CD4-positive, alpha-beta T cell (primary cell): ENCODE measurements at places on chromosomes 13 and 19. TPM values are rescaled to one million over a fixed set of nuclear protein-coding genes. Genes with fewer than 3 reads are reported as not detected.

Gene HNRNPA1L2
- total RNA-seq, result 15.5 TPM

DNA sequence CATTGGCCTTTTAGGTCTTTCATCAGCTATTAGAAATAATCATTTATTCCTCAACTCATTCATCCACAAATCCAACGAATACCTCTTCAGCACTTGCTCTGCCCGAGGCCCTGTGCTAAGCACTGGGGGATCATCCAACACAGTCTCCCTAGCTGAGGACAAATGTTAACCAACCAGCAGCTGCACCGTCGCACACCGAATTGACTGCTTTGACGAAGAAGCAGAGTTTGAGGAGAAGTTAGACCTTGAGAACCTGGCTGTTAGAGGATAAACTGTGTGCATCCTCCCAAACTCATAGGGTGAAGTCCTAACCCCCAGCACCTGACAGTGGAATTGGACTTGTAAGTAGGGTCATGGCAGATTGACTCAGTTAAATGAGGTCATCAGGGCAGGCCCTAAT is 170.9 kb downstream of the USP12 start:
- DNase-seq, result no peak

- DNase-seq, result no peak
Measured at GRCh38 chr13:72144636-72145035, 277.6 kb upstream of the DACH1 start.

- no peak for DNase-seq
Measured at GRCh38 chr19:7833225-7834099, 3.4 kb downstream of the EVI5L start.

Gene KLF12
- 69.5 TPM for total RNA-seq

DNA sequence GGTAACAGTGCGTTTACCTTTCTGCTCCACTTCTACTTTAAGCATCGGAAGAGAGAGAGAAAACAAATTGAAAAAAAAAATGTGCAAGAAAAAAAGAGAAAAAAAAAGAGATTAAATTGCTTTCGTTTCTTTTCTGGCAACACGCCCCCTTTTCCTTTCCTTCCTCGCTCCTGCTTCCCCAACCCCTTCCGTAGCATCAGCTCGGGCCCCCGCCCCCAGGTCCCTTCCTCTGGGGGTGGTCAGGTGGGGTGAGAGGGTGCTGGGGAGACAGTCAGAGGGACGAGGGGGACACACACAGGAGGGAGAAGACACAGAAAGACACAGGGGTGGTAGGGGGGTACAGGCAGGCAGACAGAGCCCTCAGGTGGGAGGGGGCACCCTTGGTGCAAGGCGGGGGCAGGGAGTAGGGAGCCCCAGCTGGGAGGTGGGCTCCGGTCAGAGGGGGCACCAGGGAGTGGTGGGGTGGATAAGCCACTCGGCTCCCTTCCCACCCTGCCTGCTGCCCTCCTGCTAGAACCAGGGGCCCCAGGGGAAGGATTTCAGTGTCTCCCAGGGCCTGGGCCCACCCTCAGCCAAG is 30.7 kb upstream of the ASF1B start:
- DNase-seq, result no peak

Gene TEX26
- not detected for total RNA-seq

DNA sequence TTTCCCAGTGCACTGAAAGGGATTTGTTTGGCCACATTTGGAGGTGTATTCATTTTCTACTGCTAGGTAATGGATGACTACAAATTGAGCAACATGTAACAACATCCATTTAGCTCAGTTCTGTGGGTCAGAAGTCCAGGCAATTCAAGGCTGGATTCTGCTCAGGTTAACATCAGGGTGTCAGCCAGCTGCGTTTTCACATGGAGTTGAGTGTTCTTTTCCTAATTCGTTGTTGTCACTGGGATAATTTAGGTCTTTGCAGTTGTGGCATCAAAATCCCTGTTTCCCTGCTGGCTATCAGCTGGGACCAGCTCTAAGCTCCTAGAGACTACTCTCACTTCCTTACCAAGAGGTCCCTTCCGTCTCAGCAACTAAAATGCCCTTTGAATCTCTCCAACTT is 25.4 kb downstream of the MIR17HG start:
- no peak for DNase-seq

DNA sequence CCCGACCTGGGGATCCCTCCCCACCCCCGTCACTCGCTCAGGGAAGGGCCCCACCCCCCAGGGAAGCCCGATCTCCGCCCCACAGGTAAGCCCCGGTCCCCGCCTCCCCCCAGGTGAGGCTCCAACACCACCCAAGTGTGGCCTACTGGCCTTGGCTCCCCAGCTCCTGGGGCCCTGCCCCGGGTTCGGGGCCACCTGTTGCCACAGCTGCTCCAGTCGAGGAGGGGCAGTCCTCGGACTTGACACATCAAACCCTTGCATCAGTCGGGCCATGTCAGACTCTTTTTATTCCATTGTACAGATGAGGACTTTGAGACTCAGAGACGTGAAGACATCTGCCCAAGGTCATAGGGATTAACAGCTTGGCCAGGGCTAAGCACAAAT is 512 bp downstream of the CC2D1A start:
- DNase-seq, result peak; percentile 33

GRCh38 chr13:77374339-77374738 is 47.4 kb upstream of the MYCBP2 start:
- DNase-seq, result no peak

Gene F10
- total RNA-seq, result not detected

Gene NLRP9
- total RNA-seq, result not detected

Gene FAM83E
- total RNA-seq, result 2.6 TPM

Gene ERICH6B
- total RNA-seq, result not detected

Gene ZNF728
- not detected for total RNA-seq

Gene POU2F2
- 19.9 TPM for total RNA-seq

DNA sequence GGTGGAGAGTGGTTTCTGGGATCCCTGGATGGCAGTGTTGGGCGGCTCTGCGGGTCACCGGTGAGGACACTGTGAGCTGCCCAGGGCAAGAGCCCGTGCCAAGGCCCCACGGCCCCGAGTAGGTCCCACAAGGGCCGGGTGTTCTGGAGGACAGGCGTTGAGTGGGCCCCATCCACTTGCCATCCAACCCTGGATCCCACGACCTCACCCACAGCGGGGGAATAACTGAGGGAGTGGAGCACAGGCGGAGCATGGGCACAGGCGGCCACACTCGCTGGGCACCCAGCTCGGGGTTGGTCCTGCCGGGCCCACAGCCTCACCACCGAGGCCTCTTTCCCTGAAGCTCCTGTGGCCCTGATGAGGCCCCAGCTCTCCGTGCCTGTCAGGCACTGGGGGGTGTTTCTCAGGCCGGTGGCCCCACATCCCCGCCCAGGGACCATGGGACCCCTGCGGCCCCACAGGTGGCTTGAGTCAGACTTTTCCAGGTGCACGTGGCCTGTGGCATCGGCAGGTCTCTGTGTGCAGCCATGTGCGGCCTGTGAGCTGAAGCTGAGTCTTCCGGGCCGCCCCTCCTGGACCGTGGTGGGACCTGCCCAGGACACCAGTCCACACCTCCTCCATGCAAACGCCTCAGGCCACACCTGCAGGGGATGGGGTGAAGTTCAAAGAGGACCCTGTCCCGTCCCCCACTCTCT is 16.6 kb downstream of the TMEM255B start:
- DNase-seq, result no peak

GRCh38 chr19:13155472-13156359 is 5.5 kb downstream of the IER2 start:
- peak; percentile 75 for DNase-seq

GRCh38 chr13:51222686-51223559 is 725 bp downstream of the FAM124A start:
- no peak for DNase-seq

DNA sequence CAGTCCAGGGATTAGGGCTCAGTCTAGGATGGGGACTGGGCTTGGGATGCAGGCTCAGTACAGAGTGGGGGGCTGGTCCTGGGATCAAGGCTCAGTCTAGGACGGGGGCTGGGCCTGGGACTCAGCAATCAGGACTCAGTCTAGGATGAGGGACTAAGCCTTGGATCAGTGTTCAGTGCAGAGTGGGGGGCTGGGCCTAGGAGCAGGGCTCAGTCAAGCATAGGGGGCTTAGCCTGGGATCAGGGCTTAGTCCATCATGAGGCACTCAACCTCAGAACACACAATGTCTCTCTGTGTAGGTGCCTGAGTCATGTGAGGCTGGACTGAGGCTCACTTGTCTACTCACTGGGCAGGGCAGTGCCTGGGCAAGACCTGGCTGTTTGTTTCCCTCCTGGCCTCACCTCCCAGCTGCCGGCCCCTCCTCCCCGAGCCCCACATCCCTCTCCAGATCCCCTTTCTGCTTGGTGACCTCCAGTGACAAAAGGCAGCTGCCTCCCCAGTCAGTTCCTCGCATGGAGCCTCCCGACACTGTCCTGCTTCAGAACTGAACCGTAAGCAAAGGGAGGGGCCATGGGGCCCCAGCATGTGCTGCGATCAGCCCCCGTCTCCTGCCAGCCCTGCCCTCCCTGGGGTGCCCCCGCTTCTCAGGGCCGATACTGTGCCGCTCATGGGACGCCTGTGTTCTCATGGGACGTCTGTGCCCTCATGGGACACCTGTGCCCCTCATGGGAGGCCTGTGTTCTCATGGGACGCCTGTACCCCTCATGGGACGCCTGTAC is 6.5 kb upstream of the S1PR4 start:
- no peak for DNase-seq

DNA sequence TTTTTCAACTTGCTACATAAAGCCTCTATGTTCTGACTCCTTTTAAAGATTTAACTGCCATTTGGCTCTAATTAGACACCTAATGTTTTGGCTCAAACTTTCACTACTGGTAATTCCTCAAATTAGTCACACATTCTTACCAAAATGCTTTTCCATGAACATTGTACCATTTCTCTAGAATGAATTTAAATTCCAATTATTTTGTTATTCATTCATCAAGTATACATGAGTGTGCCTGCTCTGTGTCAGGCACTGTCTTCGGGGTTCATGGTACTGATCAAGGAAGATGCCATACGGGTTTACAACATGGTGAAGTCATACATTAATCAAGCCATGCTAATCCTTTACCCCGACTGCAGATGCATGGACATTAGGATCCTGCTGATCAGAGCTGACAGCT is 69.1 kb upstream of the POSTN start:
- DNase-seq, result no peak

Gene PTBP1
- 252 TPM for total RNA-seq

GRCh38 chr19:461721-462551 is 1.1 kb upstream of the SHC2 start:
- DNase-seq, result no peak

Gene C2CD4C
- total RNA-seq, result not detected

- no peak for DNase-seq
Measured at GRCh38 chr19:50959731-50960500, 7.1 kb upstream of the KLK5 start.

Gene FCAR
- total RNA-seq, result 1.4 TPM

Gene SLITRK1
- not detected for total RNA-seq

- DNase-seq, result no peak
Measured at GRCh38 chr13:89163096-89163495, 1491.9 kb downstream of the SLITRK5 start.

GRCh38 chr13:68176475-68176874 is 946.3 kb upstream of the PCDH9 start:
- DNase-seq, result no peak

DNA sequence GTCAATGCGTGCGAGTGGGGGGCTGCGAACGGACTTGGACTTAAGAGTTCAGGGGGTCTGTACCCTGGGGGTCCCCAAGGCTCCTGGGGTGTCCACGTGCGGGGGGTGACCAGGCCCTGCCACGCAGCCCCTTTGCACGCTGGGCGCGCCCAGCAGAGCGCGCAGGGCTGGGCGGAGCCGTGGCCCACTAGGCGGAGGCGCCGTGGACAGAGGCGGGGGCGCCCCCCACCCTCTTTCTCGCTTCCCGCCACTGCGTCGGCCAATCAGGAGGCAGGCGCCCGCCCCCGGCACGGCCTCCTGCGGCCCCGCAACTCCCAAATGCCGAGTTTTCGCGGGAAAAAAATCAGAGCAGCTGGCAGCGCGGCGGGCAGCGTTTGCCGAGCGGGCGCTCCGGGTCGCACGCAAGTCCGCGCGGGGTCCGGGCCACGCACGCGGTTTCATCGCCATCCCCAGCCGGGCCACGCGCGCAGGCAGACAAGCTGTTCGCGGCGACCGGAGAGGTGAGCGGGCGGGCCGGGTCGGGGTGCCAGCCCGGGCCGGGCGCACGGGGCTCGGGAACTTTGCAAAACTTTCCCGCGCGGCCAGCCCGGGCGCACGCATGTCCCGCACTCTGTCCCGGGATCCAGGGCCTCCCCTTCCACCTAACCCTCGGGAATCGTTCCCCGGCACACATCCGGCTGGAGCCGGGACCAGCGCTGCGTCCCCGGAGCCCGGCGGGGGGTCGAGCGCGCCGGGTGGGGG is at the start of gene UHRF1:
Gene UHRF1, plus strand, starts transcription at position 346 of the 741 bp plus-strand sequence. CDS start 1,385 bp downstream, outside the sequence.
- no peak for DNase-seq

GRCh38 chr19:5030822-5031221 is 61.9 kb downstream of the KDM4B start:
- DNase-seq, result no peak

DNA sequence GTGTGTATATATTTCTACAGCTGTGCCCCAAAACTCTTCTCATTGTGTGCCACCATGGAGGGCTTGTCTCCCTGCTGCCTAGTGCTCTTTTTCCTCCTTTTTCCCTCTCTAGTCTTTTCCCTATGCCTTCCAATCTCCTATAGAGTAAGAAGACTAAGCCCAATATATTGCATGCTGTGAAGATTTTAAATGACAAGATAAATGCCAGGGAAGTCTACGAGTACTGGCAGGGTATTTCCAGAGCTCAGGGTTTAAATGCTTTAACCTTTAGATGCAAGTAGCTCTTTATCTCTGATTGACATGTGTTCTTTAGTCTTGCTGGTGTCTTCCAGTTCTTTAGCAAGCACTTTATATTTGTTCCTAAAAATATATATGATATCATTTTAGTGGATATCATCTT is 200.7 kb downstream of the SLITRK1 start:
- no peak for DNase-seq

- no peak for DNase-seq
Measured at GRCh38 chr19:30781047-30781446, 408.9 kb downstream of the ZNF536 start.
